ENCODE measurements at places on chromosomes 11 and 22. TPM values are rescaled to one million over a fixed set of nuclear protein-coding genes. Genes with fewer than 3 reads are reported as not detected.

Gene SORL1
- 67.1 TPM for total RNA-seq

GRCh38 chr11:114082767-114083181 lies 23.3 kb downstream of the ZBTB16 start:
- no peak for DNase-seq

DNA sequence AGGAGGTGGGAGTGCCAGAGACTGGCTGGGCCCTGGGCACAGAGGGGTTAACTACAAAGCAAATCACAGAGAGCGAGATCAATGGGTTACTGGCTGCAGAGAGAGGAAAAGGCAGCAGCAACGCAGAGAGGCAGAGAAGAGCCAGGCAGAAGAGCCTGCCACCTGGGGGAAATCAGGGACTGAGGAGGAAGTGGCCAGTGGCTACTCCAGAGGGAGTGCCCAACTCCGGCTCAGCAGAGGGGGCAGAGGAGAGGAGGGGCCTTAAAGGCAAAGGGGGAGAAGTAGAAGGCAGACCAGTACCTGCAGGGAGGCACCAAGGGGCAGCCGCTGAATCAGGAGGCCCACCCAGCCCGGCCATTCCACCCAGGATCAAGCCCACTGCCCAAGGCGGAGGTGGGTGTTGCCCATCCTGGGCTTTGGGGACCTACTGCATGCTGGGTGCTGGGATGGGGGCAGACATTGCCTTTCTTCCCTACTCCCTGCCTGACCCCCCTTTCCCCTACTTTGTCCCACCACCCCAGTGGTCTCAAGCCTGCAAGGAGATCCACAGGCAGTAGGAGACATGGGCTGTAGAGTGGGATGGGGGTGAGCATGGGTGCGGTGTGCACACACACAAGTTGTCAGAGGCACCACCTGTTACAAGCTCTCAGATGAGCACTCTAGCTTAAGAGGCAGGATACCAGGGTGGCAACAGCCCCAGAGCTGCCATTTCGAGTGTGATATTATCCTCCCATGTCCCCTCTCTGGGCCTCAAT lies 926 bp upstream of the GALR3 start:
- no peak for DNase-seq

DNA sequence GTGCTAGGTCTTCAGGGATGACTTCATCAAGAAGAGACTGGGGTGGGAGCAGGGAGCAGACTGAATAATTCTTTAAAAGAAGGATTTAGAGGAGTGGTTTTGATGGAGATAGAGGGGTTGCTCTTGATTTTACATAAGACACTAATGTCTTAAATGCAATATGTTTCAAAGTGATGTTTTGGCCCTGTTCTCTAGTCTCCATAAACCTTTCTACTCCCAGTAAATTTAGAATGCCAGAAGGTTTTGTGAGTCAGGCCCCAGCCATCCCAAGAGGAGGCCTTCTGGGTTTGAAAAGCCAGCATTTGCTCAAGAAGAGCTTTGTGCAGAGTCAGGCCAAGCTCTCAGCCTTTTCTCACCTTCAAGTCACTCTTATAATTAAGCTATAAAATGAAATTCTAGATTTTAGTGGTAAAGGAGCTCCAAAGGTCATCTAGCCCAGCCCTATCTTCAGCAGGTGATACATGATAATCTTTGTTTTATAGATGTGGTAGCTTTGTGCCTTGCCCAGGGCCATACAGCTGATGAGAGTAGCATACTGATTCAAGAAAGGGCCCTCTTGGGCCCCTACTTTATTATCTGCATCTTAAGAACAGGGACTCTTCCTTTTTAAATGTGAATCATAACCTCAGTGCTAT lies 122.8 kb upstream of the MTNR1B start:
- DNase-seq, result no peak

- peak; percentile 77 for DNase-seq
These were observed 9.0 kb upstream of the RDX start for GRCh38 chr11:110305169-110306018.
